AG04450 (cell line): ENCODE measurements at places on chromosomes 12 and 14. TPM values are rescaled to one million over a fixed set of nuclear protein-coding genes. Genes with fewer than 3 reads are reported as not detected.

The CLEC12A gene
- polyA plus RNA-seq = not detected in 2 replicates

The PFDN5 gene
- polyA plus RNA-seq = 970 and 991 TPM in 2 replicates

The TAS2R50 gene
- 0.21 and 0.24 TPM in 2 replicates for polyA plus RNA-seq

The GPRC5D gene
- polyA plus RNA-seq = not detected in 2 replicates

The CELA1 gene
- polyA plus RNA-seq = 0.74 and 0.79 TPM in 2 replicates

The TAS2R7 gene
- not detected in 2 replicates for polyA plus RNA-seq

The THTPA gene
- 4.9 and 9.3 TPM in 2 replicates for polyA plus RNA-seq

The SRRM4 gene
- not detected in 2 replicates for polyA plus RNA-seq

The WNT1 gene
- polyA plus RNA-seq = not detected in 2 replicates

The CAPZA3 gene
- polyA plus RNA-seq = not detected in 2 replicates

The C3AR1 gene
- polyA plus RNA-seq = 0.52 and 0.71 TPM in 2 replicates

The IL26 gene
- polyA plus RNA-seq = not detected in 2 replicates

The MMP14 gene
- polyA plus RNA-seq = 365 and 448 TPM in 2 replicates

The AKAP5 gene
- polyA plus RNA-seq = 0.58 and 0.77 TPM in 2 replicates
